ENCODE measurements at places on chromosomes 3 and 15. TPM values are rescaled to one million over a fixed set of nuclear protein-coding genes. Genes with fewer than 3 reads are reported as not detected.

- no peak for DNase-seq
These were observed 121.9 kb upstream of the PHLDB2 start for GRCh38 chr3:111737047-111737705.

- no peak for DNase-seq
These were observed 11.4 kb downstream of the TUBGCP4 start for GRCh38 chr15:43382310-43382709.

- no peak for DNase-seq
These were observed at the start of gene ATP2B2 for GRCh38 chr3:10505050-10505790. ATP2B2 (minus strand) TSS chr3:10505586; CDS start chr3:10449543, 56,043 bp downstream.

DNA sequence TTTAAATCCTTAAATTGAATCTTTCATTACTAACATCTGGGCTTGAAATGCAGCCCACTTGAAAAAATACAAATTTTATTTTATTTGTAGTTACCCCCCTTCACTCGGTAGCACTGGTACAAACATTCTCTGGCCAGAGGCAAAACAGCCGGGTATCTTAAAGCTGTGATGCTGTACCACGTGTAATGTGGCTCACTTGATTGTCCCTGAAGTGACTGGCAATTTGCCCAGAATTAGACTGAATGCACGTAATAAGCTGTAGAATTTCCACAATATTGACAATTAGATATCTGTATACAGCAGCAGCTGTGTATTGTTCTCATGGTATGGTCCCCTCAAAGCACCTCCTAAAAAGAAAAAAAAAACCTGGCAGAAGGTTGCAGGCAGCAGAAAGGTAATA is 192.8 kb upstream of the TBC1D5 start:
- peak; percentile 11 for DNase-seq

Gene NANOGP8
- not detected for total RNA-seq
